CD14-positive monocyte (primary cell): ENCODE measurements at places on chromosomes 16 and 17.

- no peak for DNase-seq
Measured at GRCh38 chr17:48541036-48541576, 3.8 kb downstream of the HOXB2 start.

- DNase-seq = peak; percentile 34
Measured at GRCh38 chr16:68704232-68704867, 32.7 kb upstream of the CDH1 start.

DNA sequence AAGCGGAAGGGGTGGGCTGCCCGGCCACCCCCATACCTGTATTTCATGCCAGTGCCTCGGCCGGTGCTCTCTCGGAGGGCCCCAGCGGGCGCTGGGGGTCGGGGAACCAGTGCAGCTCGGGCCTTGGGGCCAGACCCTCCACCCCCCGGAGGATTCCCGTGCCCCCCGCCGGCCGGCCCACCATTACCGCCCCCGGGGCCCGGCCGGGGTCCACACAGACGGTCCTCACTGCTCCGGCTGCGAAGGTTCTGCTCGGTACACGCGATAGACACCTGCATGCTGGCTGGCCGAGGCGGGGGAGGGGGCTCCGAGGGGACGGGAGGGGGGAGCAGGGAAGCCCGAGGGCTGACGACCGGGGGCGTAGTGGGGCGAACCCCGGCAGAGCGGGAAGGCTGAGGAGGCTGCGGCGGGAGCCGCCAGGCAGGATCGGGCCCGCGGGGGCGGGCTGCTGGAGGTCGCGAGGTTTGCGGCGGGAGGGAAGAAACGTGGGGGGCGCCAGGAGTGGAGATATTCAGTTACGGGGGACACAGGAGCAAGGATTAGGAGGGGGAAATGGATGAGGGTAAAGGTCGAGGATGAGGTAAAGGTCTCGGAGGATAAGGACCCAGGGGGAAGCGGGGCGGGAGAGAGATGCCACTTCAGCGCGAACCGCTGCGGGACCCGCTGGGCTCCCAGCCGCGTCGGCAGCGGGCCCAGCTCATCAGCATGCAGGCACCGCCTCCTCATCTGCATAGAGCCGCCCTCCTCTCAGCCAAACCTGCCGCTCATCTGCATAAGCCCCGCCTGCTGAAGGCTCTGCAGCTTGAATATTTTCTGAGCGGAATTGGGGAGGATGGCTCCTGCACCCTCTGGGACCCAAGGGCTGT is at the start of gene KCNAB3:
Gene KCNAB3 (minus strand): TSS at position 699 of the 866 bp plus-strand sequence. CDS start 421 bp downstream, at position 278.
- peak; percentile 21 for DNase-seq

GRCh38 chr16:23333034-23333579 is 31.0 kb downstream of the SCNN1B start:
- no peak for DNase-seq

- DNase-seq = no peak
Measured at GRCh38 chr17:8698162-8698971, 46.3 kb downstream of the CCDC42 start.

DNA sequence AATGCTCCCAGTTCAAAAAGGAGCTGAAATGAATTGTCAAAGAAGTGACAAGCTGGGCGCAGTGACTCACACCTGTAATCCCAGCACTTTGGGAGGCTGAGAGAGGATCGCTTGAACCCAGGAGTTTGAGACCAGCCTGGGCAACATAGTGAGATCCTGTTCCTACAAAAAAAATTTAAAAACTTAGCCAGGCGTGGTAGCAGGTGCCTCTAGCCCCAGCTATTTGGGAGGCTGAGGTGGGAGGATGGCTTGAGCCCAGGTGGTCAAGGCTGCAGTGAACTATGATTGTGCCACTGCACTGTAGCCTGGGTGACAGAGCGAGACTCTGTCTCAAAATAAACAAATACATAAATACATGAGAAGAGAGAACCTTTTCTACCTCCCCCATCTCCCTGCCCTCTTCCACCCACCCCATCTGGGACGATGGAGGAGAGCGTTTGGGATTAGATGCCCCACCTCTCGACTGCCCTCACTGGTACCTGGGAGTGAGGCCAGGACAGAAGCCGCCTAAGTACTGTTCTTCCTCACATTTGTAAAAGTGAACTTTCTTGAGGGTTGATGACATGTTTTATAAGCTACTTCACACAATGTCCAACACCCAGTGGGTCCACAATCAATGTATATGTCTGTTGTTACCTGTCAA is 2.4 kb downstream of the IL4R start:
- no peak for DNase-seq

- DNase-seq = no peak
Measured at GRCh38 chr17:2008332-2009126, 16.6 kb downstream of the RTN4RL1 start.

- DNase-seq = peak; percentile 56
Measured at GRCh38 chr16:73131156-73131862, 83.4 kb upstream of the ZFHX3 start.

DNA sequence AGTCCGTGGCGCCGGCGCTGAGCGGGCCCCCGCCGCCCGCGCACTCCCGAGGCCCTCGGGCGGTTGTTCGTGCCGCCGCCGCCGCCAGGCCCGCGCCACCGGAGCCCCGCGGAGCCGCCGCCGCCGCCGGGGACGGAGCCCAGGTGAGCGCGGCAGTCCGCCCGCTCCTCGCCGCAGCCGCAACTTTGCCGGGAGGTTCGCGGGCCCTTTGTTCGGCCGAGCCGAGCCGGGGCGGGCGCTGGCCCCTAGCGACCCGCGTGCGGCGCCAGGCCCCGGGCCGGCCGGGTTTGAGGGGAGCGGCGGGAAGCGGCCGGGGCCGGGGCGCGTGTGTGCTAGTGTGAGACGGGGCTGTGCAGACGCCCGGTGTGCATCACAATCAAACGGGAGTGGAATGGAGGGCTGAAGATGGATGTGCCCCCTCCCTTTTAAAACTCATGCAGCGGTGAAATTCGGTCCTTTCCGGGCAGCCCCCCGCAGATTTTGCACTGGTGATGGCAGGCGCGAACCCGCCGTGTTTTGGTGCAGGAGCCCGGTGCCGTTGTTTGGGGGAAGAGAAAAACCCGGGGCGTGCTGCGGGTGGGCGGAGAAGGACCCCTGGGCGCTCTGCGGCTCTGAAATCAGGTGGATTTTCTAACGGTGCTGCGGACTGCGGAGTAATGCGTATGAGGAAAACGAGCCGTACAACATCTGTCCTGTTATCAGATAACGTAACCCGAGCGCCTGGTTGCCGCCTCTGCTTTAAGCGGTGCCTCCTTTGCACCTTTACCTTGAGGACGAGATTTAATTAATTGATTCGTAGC is 823 bp downstream of the TNRC6C start:
- DNase-seq = no peak

DNA sequence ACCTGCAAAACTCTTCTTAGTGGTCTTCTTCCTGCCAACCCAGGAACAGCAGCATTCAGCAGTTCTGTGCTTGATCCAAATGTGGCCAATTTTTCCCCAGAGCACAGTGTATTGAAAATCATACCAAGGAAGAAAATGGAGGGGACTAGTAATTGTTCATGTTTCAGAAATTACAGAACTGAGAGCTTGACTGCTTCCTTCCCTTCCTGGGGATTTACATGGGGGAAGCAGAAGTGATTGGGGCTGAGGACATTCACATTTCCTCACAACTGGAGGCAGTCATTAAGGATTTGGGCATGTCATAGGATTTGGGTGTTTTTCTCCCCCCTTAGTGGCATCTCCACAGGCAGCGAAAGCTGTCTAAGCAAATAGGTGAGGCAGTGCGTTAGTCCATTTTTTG is 19.7 kb downstream of the CIITA start:
- DNase-seq = peak; percentile 63

DNA sequence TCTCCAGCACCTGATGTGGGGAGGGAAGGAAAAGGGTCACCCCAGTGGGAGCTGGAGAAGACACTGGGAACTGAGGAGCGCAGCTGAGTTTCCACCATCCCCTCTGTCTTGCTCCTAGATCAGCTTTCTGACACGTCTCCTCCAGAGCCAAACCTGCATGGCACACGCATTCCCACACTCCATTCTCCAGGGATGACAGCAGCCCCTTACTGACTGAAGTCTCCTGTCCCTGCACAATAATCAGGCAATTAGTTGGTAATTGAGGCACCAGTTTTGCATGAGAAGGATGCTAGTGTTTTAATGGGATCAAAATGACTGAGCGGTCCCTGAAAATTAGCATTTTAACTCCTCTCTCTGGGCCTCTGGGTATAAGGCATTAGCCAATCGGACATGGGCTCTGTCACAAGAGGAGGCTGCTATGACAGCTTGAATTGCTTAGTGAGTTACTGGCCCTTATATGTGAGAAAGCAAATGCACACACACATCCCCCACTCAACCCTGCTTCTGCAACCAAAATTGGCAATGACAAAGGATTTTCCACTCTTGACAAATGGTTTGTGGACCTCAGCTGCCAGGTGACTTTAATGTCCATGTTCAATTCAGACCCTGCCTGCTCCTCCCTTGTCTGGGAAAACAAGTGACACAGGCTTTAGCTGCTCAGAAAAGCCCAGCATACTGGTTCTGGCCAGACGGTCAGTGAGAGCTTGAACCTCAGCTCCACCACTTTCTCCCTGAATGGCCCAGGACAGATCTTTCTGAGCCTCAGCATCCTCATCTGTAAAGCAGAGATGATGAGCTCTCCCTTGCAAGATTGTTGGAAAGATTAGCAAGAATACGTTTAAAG is 57.2 kb upstream of the SREBF1 start:
- DNase-seq = no peak

- no peak for DNase-seq
Measured at GRCh38 chr16:69818891-69819545, 56.9 kb downstream of the WWP2 start.

GRCh38 chr17:35847633-35848373 is 20.9 kb downstream of the HEATR9 start:
- DNase-seq = no peak

- no peak for DNase-seq
Measured at GRCh38 chr17:45740553-45741330, 43.4 kb upstream of the CRHR1 start.

DNA sequence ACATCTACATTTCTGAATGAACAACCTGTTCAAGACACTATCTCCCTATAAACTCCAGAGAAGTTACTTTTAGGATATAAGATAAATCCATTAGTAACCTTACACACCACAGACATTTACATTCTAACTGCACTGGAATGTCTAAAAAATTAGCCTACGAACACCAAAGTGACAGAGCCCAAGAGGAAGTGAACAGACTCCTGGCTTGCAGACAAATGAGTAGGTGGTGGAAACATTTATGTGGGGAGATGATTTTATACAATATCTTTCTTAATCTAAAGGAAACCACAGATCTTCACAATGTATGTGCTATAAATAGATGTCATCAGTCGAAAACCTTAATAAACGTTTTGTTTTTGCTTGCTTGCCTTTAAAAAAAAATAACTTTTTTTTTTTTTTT is 18.8 kb downstream of the ZNF652 start:
- DNase-seq = peak; percentile 12

- DNase-seq = no peak
Measured at GRCh38 chr17:78307887-78308638, 51.8 kb downstream of the SOCS3 start.

DNA sequence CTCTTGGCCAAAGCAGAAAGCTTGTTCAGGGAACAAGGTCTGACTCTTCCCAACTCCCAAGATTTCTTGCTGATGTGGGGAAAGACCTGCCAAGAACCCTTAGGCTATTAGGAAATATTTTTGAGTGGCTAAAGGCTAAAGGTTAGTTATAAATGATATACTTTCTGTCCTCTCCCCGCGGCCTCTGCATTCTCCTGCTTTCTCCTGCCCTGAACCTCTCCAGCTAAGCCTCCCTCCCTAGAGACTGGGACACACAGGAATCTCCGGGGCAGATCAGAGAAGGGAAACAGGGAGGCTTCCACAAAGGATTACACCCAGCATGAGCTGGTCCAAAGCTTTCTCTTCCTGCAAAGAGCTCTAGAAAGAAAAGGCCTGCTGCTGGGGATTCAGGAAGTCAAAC is 2.3 kb downstream of the SLC43A2 start:
- DNase-seq = no peak

- DNase-seq = no peak
Measured at GRCh38 chr17:31269578-31269983, 27.5 kb downstream of the OMG start.

- DNase-seq = peak; percentile 29
Measured at GRCh38 chr17:2337544-2338314, 428 bp downstream of the SGSM2 start.

DNA sequence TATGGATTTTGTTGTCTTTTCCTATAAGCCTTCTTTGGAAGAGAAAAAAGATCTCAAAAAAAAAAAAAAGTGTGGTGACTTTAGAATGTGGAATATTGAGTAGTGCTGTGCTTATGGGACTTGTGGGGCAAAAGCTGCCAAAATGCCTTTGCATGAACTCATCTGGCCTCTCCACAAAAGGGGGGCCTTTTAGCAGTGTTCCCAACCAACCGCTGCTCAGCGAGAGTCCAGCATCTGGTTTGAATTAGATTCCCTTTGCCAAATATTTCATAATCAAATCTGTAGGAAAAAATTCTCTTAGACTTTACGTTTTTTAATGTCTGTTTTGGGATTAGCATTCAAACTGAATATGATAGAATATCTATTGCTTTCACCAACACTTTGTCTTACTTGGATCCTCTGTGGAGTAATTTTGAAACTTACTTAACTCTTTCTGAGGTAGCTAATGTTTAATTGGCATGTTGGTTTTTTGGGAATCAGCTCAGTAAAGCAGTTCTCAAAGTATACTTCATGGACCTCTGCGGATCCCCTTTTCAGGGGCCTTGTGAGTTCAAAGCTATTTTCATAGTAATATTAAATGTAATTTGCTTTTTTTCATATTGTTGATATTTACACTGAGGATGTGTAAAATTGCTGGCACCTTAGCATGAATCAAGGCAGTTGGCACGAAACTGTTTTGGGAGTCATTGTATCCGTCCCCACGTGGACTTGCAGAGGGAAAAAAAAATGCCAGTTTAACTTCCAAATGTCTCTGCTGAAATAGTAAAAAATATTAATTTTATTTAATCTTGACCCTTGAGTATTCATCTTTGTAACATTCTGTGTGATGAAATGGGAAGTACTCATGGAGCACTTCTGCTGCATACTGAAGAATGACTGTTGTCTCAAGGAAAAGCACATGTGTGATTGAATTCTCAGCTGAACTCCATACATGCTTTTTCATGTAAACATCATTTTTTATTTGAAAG is 34.7 kb upstream of the VPS4A start:
- no peak for DNase-seq

GRCh38 chr16:77780378-77780837 is 8.0 kb upstream of the VAT1L start:
- DNase-seq = no peak

GRCh38 chr17:16459855-16460550 is 32.0 kb downstream of the LRRC75A start:
- DNase-seq = no peak

GRCh38 chr17:75077496-75078283 is 10.1 kb upstream of the SLC16A5 start:
- peak; percentile 56 for DNase-seq

DNA sequence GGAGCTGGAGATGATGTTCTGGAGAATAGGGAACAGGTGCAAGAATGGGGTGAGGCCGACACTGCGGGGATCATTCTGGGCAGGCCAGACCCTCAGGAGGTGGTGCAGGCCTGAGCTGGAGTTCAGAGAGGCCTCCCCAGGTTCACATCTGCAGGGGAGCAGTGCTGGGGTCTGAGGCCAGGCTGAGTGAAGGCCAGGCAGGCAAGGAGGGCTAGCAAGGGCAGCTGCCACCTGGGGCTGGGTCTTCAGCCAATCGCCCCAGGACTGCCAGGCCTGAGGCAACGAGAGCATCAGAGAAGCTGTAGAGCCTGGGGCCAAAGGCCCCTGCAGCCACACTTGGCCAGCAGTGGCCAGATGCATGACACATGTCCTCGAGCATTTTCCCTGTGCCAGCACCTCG is 14.5 kb downstream of the FOXN1 start:
- no peak for DNase-seq

GRCh38 chr17:34843682-34844081 is 117.6 kb downstream of the CCT6B start:
- no peak for DNase-seq

- DNase-seq = no peak
Measured at GRCh38 chr16:63467513-63467912, 1431.3 kb upstream of the CDH8 start.
